Thoracic aorta (tissue), 2 donors: ENCODE measurements at places on chromosomes 5 and 9. TPM values are rescaled to one million over a fixed set of nuclear protein-coding genes. Genes with fewer than 3 reads are reported as not detected.

DNA sequence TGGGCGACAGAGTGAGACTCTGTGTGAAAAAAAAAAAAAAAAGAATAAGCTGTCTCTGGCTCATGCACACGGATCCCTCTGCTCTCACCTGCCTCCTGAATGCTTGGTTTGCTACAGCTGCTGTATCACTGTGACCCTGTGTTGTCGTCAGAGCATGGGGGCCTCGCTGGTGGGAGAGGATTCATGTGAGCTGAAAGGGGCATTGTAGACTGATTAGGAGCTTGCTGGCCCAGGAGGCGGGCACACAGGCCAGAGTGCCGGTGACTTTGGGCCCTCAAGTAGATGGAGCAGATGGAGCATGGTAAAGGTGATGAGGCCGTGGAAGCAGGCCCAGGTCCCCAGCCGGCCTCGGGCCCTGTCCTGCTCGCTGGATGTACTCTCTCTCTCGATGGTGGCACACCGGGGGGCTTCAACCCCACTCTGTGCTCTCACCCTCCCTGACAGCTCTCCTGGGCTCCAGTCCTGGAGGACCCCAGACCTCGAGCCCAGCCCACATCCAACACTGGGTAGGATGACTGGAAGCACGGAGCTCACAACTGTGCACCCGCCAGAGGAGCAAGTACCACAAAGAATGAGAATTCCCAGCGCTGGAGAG lies 7.1 kb downstream of the FLT4 start:
- no peak for DNase-seq

- no peak for DNase-seq
Measured at GRCh38 chr5:83453937-83454336, 17.6 kb upstream of the VCAN start.

DNA sequence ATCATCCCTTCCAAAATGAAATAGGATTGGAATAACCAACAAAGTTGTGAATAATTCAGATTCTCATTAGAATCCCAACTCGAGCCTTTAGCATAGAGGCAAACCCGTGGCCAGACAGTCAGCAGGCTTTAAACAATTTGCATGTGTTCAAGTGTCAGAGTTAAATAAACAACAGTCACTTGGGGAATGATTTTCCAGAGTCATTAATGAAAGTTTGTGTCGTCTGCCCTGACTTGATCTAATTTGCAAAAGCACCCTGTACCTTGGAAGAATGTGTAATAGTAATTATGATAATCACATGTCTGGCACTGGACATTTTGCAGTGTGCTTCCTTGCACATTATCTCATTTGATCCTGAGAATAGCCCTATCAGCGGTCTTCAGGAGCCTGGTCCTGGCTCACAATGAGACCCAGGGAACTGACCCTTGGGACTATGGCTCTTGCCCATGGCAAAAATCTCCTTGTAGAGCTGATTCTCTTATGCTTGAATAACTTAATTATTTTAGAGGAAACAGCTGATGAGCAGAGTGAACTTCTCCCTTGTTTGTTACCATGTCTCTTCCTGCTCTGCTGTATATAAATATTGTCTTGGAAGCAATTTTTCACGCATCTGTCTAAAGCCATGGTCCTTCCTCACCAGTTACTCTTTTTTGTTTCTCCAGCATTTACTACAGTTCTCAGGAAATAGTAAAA lies 272.7 kb downstream of the NR3C1 start:
- DNase-seq = no peak

GRCh38 chr9:16732546-16732945 lies 137.9 kb downstream of the BNC2 start:
- DNase-seq = no peak

- DNase-seq = no peak
Measured at GRCh38 chr5:35785601-35786085, 71.0 kb upstream of the IL7R start.

DNA sequence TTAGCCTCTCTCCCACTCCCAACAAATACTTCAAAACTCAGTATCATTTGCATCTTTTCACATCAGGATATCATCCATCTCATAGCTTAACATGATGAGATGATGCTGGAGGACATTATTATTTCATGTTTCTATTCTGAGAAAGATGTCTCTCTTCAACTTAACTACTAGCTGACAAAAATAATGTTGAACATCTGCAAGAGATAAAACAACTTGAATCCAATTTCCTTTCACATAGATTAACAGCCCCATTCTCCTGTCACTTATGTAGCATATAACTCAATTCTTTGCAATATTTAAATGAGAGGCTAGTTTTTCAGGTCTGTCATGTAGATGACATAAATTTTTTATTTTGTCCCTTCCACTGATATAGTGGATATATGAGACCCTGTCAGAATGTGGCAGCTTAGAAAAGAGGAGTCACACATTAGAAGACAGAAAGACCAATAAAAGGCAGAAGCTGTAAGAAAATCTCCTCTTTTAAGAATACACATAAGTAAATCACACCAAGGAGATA lies 239.2 kb upstream of the KIF2A start:
- DNase-seq = no peak

DNA sequence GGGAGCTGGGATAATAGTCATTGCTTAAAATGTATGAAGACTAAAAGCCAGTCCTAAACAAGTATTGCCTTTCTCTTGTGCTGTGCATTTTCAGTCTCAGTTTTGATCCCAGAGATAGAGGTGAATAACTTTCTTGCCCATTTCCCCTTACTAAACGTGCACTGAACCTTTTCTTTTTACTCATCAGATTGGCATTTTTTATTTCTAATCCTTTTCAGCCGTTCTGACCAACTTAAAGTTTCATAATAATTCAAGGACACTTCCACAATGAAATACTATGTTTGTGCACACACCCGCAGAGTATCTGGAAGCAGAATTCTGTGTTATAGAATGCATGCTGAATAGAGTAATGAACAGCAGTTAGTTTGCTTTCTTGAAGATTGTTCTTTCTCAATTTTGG lies 343.6 kb downstream of the LRRC70 start:
- DNase-seq = no peak

Gene CD74
- 1,048 TPM for total RNA-seq

Gene SH3PXD2B
- total RNA-seq = 42.0 TPM

Gene MELK
- total RNA-seq = not detected

Gene EDIL3
- total RNA-seq = 170 TPM

Gene CDH9
- total RNA-seq = not detected
